T-helper 17 cell (primary cell): ENCODE measurements at places on chromosomes 13 and 19.

DNA sequence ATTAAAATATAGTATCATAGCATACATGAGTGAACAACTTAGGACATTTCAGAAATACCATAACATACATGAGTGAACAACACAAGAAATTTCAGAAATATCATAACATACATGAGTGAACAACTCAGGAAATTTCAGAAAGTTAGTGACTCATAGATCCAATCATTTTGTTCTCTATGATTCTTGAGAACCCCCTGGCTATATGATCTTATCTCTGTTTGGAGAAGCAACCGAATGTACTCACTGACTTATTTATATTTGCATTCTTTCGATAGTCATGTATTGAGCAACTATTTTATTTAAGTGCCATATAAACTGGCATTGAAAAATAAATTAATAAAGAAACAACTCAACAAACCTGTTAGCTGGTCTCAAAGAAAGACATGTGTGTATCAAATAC, 251.1 kb downstream of the EFNB2 start:
- no peak for DNase-seq

DNA sequence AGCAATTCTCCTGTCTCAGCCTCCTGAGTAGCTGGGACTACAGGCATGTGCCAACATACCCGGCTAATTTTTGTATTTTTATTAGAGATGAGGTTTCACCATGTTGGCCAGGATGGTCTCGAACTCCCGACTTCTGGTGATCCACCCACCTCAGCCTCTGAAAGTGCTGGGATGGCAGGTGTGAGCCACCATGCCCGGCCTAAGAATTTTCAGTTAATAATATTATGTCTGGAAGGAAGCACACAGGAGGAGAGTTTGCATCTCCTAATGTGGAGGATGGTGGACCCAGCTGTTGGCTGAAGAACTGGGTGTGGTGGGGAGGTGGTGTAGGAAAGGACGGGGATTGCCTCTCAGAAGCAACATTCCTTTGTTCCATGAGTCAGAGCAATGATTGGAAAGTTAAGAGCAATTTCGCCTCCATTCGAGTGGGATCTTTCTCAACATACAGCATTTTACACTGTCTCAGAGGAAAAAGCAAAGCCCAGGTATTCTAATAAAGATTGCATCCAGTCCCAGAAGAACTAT, 11.9 kb downstream of the PDCD2L start:
- DNase-seq: no peak

DNA sequence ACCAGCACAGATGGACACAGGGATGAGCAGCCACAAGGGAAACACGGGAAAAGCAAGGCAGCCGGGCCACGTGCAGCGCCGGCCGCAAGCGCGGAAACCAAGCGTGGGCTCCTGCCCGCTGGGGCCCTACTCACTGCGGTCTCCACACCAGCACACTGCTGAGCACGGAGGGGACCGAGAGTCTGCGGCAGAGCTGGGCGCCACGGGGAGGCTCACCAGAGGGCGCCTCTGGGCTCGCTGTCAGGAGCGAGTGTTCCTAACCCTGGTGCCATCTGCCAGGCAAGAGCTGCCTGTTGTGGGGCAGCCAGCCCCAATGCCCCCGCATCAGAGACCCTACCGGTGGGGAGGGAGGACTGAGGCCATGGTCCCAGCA, 26.5 kb downstream of the MPND start:
- peak; percentile 53 for DNase-seq

- no peak for DNase-seq
Measured at GRCh38 chr13:111922086-111922485, 144.9 kb upstream of the SOX1 start.

GRCh38 chr13:112735791-112736190, 46.0 kb downstream of the ATP11A start:
- no peak for DNase-seq

DNA sequence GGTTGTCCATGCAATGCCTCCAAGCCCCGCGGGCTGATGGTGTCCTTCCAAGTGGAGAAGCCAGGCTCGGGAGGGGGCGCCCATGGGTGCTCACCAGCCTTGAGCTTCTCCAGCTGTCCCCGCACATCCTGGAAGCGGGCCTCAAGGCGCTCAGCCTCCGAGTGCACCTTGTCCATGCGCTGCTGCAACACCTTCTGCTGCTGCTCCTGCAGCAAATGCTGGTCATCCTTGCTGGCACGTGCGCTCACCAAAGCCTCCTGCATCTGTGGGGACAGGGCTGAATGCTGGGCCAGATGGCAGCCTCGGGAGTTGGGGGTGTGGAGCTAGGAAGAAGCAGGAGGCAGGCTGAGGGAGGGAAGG, 22.8 kb upstream of the EMP3 start:
- DNase-seq: no peak

DNA sequence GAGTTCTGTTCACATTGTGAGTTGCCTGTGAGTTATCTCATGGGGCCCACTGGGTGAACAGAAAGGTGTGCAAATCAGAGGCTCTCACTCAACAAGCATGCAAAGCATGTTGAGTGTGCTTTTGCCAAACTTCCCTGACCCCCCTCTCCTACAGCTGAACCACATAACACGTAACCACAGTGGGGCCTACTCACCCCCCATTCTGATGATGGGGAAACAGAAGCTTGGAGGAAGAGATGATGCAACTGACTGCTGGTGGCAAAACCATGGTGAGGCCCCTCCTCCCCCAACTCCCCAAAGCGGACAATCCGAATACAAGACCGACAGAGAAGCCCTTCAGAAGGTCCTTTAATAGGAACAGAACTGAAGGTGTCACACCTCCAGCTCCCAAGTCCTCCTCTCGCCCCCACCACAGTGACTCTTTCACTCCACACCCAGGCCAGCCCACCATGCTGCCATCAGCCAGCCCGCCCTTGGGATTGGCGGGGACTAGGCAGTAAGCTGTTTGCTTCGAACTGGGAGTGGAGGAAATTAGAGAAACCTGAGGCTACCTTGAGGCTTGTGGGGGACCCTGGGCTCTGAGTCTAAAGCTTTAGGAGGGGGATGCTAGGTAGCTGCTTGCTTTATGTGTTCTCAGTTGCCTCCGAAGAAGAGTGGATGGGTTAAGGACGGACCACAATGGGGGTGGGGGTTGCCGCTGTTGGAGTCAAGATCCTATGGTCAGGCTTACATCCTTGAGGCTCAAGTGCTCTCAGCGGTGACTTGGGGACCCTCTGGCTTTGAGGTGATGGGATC, 3.8 kb downstream of the ZNF784 start:
- no peak for DNase-seq

DNA sequence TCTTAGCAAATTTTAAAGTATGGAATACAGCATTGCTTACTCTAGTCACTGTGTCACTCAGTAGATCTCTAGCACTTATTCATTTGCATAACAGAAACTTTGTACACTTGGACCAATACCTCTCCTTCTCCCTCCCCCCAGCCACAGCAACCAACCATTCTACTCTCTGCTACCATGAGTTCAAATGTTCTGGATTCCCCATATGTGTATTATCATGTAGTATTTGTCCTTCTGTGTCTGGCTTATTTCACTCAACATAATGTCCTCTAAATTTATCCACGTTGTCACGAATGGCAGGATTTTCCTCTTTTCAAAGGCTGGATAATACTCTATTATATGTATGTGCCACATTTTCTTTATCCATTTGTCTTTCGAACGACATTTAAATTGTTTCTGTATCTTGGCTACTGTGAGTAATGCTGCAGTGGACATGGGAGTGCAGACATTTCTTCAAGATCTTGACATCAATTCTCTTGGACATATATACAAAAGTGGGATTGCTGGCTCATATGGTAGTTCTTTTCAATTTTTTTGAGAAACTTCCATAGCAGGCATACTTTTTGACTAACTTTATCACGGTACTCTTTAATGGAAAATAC, 184.5 kb upstream of the SOX21 start:
- no peak for DNase-seq

DNA sequence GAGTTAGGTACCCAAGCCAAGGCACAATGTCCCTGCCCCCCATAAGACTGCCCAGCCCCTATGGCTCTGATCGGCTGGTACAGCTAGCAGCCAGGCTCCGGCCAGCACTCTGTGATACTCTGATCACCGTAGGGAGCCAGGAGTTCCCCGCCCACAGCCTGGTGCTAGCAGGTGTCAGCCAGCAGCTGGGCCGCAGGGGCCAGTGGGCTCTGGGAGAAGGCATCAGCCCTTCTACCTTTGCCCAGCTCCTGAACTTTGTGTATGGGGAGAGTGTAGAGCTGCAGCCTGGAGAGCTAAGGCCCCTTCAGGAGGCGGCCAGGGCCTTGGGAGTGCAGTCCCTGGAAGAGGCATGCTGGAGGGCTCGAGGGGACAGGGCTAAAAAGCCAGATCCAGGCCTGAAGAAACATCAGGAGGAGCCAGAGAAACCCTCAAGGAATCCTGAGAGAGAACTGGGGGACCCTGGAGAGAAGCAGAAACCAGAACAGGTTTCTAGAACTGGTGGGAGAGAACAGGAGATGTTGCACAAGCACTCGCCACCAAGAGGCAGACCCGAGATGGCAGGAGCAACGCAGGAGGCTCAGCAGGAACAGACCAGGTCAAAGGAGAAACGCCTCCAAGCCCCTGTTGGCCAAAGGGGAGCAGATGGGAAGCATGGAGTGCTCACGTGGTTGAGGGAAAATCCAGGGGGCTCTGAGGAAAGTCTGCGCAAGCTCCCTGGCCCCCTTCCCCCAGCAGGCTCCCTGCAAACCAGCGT, 3.0 kb upstream of the KMT2B start:
- no peak for DNase-seq

DNA sequence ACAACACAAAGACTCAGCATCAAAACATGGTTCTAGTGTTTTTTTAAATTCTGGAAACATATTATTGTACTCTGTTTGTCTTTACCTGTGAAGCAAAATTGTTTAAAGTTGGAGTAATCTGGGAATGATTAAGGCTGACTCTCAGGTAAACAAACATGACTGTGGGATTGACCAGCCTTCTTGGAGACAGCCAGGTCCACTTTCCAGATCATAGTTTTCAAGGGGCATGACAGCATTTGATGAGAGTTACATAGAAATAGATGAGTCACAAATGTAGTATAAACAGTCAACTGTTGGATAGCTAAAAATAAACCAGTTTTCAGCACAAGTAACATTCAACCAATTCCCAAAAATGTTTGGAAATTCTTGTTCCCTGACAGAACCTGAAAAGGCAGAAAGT, 1680.9 kb downstream of the OLFM4 start:
- no peak for DNase-seq

GRCh38 chr19:54178581-54179261, 5.8 kb upstream of the TMC4 start:
- DNase-seq: no peak

DNA sequence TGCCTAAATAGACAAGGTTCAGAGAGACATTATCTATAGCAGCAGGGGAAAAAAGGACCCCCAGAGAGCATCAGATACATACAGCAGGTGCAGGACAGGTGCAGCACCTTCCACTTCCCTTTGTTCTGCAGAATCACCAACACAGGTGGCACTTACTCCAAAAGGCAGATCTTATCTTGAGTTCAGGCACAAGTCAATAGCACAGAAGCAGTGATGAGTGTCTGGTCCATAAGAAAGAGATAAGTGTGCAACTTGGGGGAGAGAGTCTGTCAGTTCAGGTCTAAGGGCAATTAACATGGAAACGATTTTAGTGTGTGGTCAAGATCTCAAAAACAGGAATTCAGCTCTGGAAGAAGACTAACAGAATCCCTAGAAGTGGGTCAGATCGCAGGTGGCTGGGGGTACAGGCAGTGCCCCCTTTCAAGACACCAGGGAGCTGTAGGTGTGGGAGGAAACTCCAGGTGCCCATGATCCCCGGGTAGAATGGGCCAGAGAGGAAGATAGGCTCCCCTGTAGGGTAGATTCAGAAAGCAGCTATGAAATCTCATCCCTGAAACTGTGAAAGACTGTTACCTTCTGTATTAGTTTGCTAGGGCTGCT, 40.6 kb downstream of the TNFSF11 start:
- DNase-seq: no peak
